NCI-H510A treated with DMSO at 0.1 percent for 48 hours (cell line): ENCODE measurements at places on chromosomes 7 and 10.

DNA sequence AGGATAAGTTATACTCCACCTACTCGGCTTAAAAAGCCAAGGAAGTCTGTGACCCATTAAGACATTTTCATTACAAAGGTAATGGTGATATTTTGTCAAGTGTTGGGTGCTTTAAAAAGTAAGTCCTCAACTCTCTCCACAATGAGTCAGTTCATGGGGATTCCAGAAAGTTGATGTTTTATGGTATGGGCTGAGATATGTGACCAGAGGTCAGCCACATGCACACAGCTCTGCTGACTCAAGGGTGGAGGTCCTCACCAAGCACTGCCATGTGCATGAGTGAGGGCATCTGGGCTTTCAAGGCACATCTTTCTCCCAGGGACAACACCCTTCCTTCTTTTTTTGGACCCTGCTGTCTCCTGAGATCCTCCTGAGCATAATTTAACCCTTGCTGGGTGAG lies 292.9 kb downstream of the PTEN start:
- no peak for DNase-seq

DNA sequence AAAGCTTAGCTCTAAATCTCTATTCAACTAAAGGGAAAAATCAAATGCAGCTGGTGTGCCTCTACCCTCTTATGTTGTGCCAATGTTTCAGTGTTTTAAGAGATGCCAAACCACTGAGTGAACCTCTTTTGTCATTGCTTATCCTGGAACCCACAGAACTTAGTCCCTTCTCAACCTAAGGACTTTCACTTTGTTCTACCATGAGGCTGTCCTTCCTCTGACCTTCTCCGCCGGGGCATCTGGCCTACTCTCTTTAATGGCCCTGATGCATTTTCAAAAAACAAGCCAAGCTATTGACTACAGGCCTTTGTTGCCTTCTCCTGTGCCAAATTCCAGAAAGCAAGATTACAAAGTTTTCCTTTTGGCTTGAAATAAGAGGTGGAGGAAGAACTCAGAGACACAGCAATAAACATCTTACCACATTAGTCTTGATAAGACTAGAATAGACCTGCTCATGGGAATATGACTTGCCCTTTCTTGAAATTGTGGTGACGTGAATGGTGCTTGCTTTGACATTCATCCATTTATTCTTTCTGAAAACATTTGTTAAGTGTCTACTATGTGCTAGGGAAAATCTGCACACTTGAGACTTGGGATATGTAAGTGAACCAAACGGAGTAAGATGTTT lies 253.2 kb upstream of the SMIM30 start:
- DNase-seq, result no peak

DNA sequence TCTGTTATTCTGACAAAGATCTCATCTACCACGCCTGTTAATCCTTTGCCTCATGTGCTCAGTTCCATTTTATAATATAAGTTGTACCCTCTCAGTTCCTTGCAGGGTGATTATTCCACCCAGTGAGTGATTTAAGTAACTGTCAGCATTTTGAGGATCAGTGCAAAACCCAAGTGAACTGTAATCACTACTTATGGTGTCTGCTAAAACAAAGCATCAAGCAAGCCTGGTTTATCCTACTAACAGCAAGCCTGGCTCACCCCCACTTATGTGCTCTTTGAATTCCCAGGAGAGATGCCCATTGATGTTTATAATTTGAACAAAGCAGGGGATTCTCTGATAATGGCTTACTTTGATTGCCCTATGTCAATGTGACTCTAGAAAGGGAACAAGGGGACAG lies 186.8 kb upstream of the LRGUK start:
- DNase-seq, result no peak

GRCh38 chr7:94655848-94656657 lies at the start of gene SGCE:
SGCE (minus strand) TSS chr7:94656133; CDS start chr7:94656098, 35 bp downstream.
- DNase-seq, result peak; percentile 62

DNA sequence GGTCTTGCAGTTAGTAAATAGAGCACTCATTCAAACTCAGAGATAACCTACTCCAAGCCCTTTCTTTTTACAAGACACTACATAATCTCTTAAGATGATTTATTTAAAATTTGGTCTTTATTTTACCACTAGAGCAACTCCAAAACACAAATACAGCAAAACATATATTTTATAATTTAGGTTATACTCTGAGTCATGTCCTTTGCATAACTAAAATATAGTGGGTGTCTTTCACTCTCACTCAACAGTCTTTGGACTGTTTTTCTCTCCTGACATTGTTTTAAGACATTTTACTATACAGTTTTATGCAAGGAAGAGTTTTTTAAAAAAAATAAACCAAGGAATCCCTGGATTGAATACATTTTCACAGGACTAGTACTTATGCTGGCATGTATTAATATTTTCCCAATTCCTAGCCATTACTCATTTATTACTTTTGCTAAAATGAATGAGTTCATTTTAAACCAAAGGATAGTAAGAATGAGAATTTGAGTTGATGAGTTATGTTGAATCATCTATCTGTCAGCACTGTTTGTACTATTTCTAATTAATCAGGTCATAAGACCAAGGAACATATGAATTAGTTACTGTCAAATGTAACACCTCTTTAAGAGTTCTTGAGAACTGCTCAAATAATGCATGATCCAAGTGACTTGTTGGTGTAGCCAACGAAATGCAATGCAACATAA lies 303.1 kb upstream of the FZD1 start:
- DNase-seq, result no peak
